ENCODE measurements at places on chromosomes 4 and X.

- DNase-seq = no peak
Measured at GRCh38 chr4:74096265-74096980, 2.6 kb downstream of the CXCL2 start.

DNA sequence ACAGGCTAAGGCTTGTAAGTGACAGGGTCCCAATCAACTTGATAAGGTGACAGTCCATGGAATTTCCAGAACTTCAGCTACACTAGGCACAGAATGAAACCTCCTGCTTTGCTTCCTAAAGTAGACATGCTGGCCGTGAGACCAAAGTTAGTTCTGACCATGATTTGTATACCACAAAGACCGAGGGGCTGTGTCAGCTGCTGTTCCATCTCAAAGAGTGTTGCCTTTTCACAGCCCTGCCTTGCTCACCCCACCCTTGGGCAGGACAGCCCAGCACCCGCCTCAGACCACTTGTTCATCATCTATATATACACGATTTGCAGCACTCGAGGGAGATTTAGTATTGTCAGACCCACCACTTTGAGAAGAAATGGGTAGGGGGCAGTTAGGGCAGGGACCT, 5.3 kb downstream of the IDS start:
- DNase-seq = no peak

DNA sequence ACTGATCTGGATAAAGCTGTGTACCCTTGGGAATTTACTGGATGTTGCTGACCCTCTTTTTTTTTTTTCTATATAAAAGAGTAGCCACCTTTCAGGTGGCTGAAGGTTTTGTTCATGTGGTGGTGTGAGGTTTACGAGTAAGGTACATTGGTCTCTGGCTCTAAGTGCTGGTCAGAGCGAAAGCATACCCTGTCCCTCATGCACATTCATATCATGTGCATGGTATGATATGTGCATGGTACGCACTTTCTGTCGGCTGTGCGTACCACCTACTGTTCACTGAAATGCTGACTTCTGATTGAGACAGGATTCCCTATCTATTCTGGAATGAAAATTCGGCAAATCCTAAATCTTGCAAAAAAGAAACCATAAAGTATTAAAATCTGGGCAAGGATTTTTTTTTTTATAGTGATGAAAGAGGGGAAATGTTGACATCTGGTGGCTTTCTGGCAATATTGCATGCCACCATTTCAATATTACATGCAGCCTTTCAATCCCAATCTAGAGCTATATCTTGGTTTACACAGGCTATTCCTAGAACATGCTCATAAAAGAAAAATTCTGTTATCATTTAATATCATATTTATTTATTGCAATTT, 32.8 kb downstream of the FAM149A start:
- peak; percentile 63 for DNase-seq

- DNase-seq = no peak
Measured at GRCh38 chrX:72396117-72396516, 90.4 kb upstream of the CITED1 start.

DNA sequence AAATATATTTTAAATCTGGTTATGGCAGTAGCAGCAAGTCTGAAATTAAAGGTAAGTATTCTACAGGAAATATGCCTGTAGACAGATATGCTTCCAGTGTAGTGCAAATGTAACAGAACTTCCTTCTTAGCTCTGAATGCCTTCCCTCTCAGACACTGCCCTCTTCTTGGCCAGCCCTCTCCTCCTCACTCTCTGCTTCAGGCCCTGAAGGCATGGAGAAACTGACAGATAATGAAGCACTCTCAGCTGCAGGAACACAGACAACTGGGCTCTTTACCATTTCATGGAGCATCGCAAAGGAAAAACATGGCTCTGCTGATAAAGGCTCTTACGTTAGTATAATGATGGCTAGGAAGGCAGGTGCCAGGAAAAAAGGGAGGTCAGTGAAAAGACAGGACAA, 431.5 kb upstream of the RASGEF1B start:
- DNase-seq = no peak

DNA sequence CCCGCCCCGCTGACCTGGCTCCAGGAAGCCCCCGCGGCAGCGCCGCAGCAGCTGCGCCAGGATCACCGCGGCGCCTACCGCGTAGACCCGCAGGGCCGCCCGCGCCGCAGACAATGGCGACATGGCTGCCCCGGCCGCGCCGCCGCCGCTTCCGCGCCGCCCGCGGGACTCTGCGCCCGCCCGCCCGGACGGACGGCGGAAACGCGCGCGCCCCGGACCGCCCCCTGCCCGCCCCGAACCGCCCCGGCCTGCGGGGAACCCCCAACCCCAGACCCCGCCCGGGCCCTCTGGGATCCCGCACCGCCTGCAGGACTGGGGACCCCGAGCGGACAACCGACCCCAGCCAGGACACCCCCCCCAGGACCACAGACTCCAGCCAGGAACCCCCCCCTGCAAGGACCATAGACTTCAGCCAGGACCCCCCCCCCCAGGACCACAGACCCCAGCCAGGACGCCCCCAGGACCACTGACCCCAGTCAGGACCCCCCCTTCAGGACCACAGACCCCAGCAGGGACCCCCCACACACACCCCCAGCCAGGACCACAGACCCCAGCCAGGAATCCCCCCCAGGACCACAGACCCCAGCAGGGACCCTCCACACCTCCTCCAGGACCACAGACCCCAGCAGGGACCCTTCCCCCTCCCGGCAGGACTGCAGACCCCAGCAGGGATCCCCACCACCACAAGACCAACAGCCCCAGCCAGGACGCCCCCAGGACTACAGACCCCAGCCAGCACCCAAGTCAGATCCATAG, at the start of the genes DHRSX and ZBED1:
DHRSX (minus strand) TSS at position 174 of the 756 bp plus-strand sequence; CDS start at position 123, 51 bp downstream.
ZBED1 (minus strand) TSS at position 174 of the 756 bp plus-strand sequence. CDS start 10,257 bp downstream, outside the sequence.
- DNase-seq = no peak

DNA sequence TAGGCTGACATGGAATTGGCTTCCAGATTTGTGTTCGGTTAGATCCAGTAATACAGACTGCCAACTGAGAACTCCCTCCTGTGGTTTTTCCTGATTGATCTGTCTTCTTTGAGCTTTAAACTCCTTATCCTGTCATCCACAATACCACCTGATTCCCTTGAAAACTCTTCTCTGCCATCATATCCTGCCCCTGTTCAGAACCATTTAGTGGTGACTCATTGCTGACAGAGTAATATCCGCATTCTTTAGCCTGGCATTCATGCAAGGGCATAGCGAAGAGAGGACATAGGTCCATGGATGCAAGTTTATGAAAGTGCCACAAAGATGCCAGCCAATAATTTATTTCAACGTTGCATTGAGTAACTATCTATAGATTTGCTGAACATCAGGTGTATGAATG, 76.6 kb downstream of the ITIH6 start:
- no peak for DNase-seq

DNA sequence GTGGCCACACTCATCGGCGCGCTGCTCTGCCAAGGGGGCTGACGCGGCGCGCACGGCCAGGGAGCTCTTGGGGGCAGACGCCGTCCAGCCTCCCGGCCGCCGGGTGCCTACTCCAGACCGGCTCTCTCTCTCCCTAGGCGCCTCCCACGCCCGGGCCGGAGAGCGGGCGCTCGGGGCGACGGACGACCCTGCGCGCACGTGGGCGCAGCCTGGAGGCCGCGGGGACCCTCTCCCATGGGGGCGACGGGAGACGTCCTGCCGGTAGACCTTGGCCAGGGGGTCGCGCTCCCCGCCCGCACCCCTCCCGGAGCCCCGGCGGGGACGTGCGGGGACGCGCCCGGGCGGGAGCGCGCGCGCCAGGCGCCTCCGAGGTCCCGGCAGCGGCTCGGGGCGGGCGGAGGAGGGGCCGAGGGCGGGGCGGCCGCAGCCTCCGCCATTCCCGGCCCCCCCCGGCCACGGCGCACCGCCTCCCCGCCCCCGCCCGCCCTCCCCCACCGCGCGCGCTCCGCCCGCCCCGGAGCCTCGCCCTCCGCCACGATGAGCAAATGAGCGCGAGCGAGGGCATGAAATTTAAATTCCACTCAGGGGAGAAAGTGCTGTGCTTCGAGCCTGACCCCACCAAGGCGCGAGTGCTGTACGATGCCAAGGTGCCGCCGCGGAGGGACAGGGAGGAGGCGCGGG, at the start of gene MSL3:
MSL3 (plus strand) TSS at position 519 of the 681 bp plus-strand sequence; CDS start at position 546, 27 bp downstream.
- peak; percentile 77 for DNase-seq

DNA sequence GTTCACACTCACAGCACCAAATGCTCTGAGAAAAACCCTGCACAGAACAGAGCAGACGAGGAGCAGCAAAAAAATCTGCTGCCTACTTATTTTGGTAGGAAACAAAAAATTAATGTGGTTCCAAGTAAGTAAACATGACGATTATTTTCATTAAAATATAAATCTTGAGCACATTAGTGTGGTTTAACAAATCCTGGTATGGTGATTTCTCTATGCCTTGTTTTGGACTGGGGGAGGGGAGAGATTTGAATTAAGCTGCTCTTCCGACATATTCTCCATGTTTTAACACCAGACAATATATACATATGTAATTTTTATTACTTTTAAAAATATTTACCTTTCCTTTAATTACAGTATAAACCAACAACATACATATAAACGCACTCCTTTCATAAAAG, 1.8 kb downstream of the CAMK2D start:
- peak; percentile 62 for DNase-seq

DNA sequence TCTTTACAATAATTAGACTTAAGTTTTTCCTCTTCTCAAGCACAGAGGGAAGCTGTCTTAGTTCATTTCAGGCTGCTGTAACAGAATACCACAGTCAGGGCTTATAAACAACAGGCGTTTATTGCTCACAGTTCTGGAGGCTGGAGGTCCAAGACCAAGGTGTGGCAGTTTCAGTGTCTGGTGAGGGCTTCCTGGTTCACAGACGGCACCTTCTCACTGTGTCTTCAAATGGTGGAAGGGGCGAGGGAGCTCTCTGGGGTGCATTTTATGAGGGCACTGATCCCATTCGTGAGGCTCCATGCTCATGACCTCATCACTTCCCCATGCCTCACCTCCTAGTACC, 115.7 kb upstream of the MXRA5 start:
- no peak for DNase-seq

- DNase-seq = no peak
Measured at GRCh38 chrX:13666836-13667235, 13.9 kb downstream of the TCEANC start.

DNA sequence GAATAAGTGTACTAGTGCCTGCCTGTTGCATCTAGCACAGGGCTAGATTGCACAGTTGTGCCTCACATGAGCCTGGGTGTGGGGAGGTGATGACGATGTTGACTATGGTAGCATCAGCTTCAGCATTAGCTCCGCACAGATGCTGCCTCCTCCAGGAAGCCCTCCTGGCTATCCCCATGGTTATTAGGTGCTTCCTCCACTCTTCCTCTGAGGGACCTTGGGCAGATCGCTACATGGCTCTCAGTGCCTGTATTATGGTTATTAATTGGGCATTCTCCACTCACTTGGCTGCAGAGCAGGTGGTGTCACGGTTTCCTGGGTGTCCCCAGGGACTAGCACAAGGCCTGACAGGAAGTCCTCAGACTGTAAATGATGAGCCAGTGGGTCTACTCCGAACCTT, 325.6 kb downstream of the ARHGAP10 start:
- no peak for DNase-seq

DNA sequence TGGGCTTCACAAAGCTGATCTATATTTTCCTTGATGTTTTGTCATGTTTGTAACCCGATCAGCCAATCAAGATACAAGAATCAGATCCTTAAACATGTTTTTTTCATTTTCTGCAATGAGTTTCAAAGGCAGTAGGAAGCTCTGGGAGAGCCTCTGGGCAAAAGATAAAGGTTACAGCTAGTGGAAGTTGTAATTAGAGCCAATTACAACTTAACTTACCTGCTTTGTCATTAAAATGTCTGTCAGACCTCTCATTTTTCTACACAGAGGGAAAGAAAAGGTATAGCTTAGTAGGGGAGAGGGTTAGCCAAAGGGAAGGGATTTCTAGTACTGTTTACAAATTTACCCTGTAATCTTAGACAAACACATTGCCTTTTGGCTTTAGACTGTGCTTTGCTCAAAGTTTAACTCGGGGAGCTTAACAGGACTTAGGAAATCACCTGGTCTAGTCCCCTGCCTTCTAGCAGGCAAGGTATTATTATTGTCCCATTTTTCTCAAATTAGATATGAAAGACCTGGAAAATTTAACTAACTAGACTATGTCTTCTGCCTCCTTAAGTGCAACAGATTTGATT, 55.8 kb downstream of the FGF16 start:
- no peak for DNase-seq

DNA sequence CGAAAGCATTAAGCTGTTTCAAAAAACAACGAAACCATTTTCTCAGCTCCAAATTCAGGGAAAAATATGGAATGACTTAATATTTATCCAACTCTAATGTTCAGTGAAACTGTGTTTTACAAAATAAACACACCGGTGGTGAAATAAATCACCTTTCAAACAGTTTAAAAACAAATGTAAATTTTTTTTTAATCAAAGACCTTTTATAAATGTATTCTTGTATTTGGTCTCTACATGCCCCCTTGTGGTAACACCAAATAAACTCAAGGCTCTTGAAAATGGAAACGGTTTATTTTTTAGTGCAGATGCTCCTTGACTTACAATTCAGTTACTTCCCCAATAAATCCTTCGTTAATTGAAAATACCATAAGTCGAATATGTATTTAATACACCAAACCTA, 45.8 kb upstream of the ITM2A start:
- peak; percentile 5 for DNase-seq

DNA sequence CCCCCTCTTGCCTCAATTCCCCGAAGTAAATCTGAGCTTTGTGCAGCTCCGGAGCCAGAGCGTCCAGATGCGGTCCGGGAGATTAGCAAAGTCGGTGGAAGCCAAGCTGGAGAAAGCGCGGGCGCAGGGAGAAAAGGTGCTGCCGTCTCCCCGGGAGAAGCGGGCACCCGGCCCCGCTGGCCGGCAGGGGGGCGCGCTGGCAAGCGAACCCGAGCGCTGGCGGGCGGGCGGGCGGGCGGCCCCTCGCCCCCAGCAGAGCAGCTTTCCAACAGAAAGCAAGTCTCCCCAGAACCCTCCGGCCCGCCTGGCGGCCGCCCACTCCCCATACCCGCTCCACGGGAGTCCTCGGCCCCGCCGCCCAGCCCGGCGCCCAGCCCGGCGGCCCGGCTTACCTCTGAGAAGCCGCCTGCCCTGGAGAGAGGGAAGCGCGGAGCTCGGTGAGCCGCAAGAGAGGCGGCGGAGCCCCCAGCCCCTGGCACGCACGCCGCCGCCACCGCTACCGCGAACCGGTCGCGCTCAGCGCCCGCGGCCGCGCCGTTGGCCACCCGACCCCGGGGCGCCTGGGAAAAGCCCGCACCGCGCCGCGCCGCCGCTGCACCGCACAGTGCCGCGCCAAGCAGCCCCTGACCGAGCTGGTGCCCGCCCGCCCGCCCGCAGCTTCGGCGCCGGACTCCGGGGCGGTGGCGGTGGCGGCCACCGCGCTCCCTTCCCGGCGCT, 529 bp upstream of the CITED1 start:
- peak; percentile 30 for DNase-seq

- DNase-seq = no peak
Measured at GRCh38 chr4:1369091-1369450, 22.1 kb downstream of the UVSSA start.

Data from eye (tissue), 1 donor.